Nephron progenitor cell (in vitro differentiated cells): ENCODE measurements at places on chromosomes 12 and 14.

DNA sequence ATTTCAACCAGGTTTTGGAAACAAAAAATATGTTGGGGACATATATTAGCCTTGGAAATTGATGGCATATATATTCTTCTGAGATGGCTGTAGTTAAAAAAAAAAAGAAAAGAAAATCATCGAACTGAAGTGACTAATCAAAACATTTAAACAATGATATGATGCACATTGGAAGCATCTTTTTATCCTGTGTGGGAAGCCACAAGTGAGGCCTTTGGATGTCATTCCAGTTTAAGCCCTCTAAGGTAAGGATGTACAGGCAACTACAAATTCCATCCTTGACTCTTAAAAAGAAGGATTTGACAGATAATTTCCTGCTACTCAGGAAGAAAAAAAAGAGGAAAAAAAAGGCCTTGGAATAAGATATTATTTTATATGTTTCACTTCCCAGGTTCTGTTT is 9.6 kb upstream of the PTPRB start:
- H3K27ac ChIP-seq = no peak overlapping the region
- no peak for DNase-seq
- H3K4me1 ChIP-seq = no peaks in the 10 kb centered on the region

DNA sequence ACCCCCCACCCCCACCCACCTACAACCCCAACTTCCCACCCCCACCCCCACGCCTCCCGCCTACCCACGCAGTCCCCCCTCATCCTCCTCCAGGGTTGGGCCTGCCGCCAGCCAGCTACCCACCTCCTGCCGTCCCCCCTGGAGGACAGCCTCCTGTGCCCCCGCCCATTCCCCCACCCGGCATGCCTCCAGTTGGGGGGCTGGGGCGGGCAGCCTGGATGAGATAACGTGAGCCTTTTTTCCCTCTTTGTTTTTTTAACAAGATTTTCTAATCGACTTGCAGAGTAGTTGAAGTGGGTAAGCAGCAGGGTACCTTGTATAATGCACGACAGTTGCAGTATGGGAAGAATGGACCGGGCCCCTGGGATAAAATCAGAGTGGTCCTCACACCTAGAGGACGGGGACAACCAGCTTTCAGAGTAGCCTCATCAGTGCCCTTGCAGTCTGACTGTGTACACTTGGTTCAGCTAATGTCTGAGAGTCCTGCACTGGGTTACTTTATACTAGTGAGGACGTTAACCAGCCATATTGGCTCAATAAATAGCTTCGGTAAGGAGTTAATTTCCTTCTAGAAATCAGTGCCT is 29.4 kb downstream of the CCNK start:
- peaks cover 2% of the 10 kb centered on the region for H3K27me3 ChIP-seq
- DNase-seq = no peak
- peaks cover 12% of the 10 kb centered on the region for H3K4me1 ChIP-seq

GRCh38 chr12:117018685-117019084 is 80.5 kb downstream of the TESC start:
- H3K4me3 ChIP-seq = no peak overlapping the region
- H3K27ac ChIP-seq = no peak overlapping the region
- no peak for DNase-seq
- H3K27me3 ChIP-seq = peaks cover 3% of the 10 kb centered on the region
- peaks cover 65% of the 10 kb centered on the region for H3K36me3 ChIP-seq
- H3K4me1 ChIP-seq = peaks cover 36% of the 10 kb centered on the region

DNA sequence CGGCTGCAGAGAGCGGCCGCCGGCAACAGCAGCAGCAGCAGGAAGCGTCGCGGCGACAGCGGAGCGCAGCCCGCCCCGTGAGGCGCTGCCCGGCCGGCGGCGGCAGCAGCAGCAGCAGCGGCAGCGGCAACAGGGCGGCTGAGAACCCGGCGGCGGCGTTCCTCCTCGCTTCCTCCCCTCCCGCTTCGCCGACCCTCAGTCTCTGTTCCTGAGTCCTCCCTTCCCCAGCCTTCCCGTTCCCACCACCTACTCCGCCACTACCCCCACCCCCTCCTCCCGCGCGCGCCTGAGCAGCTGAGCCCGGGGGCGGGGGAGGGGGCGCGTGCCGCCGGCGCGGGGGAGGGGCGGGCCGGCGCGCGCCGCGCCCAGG is 310 bp downstream of the BICDL1 start:
- no peak overlapping the region for H3K27ac ChIP-seq
- H3K4me3 ChIP-seq = peak overlapping the region; percentile 55
- H3K4me1 ChIP-seq = peaks cover 13% of the 10 kb centered on the region
- H3K27me3 ChIP-seq = peaks cover 80% of the 10 kb centered on the region
- H3K36me3 ChIP-seq = no peaks in the 10 kb centered on the region
- DNase-seq = peak; percentile 54

GRCh38 chr14:30849354-30849753 is 25.0 kb upstream of the COCH start:
- H3K36me3 ChIP-seq = no peaks in the 10 kb centered on the region
- no peaks in the 10 kb centered on the region for H3K4me1 ChIP-seq
- no peak overlapping the region for H3K27ac ChIP-seq
- H3K4me3 ChIP-seq = no peak overlapping the region
